Stimulated activated CD8-positive, alpha-beta memory T cell treated with anti-CD3 and anti-CD28 coated beads, Interleukin-7, amount 100 ng/mL, for 1 hour (primary cell): ENCODE measurements at places on chromosomes 4 and X.
A peak's percentile ranks its signal among the peaks of the same experiment; 100 is the strongest.

DNA sequence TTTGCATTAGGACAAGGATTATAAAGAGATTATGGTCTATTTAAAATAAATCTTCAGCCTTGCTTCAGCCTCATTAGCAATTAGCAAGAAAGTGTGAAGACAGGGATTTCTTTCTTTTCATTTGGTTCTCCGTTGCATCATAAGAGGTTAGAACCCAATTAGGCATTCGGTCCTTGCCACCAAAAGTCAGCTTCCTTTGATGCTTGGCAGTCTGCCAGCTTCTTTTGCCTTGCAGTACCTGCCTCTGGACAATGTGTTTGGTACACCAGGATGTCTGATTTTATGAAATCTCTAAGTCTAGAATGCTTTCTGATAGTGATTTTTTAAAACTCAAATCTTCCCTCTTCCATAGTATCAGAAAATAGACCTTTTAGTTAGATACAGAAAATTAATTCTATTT is 12.4 kb downstream of the SMIM20 start:
- DNase-seq, result no peak

DNA sequence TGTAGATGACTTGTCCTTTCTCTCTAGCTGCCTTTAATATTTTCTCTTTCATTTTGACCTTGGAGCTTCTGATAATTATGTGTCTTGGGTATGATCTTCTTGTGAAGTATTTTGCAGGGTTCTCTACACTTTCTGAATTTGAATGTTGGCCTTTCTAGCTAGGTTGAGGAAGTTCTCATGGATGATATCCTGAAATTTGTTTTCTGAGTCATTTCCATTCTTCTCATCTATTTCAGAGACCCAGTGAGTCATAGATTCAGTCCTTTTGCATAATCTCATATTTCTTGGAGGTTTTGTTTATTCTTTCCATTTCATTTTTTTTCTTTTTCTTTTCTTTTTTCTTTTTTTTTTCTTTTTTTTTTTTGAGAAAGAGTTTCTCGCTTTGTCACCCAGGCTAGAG is 585.7 kb upstream of the PABPC4L start:
- DNase-seq, result no peak

DNA sequence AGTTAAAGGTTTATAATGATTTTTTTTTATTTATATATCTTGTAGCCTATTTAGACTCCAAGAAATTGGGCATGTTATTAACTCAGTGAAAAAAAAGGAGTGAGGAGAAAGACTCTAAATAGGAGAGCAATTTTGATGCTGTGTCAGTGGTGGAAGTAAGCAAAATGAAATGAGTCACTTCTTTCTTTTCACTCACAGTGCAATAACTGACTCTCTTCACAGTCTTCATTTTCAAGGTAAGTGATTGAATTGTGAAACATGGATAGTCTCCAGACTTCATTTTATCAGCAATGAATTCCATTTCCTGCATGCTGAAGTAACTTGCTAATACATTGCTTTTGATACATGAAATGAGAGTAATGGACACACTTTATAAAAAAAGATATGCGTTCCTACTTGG is 2271.5 kb downstream of the PCDH7 start:
- DNase-seq, result no peak

DNA sequence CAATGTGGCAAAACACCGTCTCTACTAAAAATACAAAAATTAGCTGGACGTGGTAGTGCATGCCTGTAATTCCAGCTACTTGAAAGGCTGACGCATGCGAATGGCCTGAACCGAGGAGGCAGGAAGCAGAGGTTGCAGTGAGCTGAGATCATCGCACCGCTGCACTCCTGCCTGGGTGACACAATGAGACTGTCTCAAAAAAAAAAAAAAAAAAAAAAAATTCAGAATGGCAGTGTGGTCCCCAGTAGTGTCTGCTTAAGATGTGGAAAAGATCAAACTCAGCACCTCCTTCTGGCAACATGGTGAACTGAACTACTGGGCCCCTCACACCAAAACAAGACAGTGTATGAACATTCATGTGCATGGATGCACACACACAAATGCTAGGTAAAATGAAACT is 32.2 kb downstream of the SMS start:
- peak; percentile 1 for DNase-seq

DNA sequence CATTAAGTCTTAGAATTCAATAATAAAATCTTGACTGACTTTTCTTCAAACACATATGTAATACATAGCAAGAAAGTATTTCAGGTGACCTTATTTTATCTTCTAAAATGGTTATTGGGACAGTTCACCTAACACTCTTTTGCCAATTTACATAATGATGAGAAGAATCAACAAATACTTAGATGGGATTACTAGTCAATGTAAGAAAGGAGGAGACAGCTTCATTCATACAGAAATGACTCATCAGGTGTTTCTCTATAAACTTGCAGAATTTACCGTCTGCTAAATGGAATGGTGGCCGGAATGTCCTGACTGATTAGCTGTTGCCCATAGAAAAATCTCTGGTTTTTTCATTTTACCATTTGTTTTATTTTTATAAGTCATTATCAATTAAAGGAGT is 115.0 kb upstream of the ETNPPL start:
- DNase-seq, result no peak

GRCh38 chr4:1748465-1748995 is 27.2 kb downstream of the TACC3 start:
- peak; percentile 50 for DNase-seq

GRCh38 chr4:83132065-83132464 is 17.5 kb upstream of the PLAC8 start:
- no peak for DNase-seq
